Non-pigmented ciliary epithelial cell (primary cell): ENCODE measurements at places on chromosomes 13 and 19.

DNA sequence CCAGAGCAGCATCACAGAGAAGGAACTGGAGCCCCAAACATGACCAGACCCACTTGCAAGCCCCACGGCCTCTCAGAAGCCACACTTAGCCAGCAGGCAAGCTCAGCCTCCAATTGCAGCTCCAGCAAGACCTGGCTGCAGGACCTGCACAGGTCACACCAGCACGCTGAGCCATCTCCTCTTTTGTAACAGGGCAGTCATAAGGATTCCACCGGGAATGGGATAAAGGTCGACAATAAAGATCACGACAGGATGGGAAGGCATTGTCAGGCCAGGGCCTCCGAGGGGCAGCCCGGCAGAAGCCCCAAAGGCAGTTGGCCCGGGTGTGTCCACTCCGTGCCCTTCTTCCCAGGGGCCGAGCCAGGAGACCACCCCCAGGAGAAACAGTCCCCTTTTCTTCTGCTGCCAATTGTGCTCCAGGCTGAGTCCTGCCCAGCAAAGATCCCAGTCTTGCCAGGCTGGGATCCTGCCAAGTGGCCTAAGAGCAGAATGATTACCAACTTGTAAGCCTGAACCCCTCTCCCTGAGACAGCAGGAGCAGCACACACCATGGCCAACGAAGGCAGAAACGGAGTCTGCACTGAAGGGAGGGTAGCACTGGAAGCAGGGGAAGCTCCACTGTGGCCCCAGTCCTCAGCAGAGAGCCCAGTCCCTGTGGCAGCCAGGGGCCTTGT lies 12.5 kb downstream of the PEPD start:
- DNase-seq = no peak

DNA sequence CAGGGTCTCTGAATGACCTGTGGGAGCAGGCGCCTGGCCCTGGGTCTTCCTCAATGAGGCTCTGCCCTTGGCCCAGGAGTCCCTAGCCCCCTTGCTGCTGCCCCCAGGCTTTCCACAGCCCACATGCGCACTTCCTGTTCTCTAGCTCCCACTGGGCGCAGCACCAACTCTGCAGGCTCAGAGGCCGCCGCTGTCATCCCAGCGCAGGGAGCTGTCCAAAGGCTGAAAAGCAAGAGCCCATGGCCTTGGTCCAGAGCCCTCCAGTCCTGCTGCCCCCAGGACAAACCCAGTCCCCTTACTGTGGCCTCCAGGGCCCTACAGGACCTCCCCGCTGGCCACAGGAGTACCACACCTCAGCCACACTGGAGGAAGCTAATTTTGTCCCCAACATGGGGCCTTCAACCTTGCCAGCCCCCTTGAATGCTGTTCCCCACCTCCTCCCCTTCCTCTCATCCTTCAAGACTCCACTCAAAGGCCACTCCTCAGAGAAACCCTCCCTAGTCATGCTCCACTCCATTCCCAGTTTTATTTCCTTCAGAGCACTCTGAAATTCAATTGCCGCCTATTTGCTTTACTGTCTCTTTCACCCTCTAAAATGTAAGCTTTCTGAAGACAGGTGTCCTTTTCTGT lies 8.0 kb upstream of the POU2F2 start:
- DNase-seq = peak; percentile 23

DNA sequence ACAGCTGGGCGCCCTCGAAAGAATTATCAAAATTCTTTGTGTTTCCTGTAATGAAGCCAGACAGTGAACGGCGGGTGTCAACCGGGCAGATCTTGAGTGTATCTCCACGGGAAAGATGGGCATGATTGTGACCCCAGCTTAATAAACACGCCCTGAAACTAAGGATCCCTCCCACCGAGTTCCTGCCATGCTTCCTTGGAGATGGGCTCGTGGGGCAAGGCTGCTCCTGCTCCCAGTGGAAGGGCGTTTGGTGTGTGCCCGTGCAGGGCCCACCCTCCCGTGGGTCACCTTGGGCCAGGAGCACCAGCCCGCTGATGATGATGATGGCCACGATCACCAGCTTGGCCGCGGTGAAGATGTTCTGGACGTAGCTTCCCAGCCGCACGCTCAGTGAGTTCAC lies 7.4 kb downstream of the SLC7A9 start:
- no peak for DNase-seq

- no peak for DNase-seq
Observed at GRCh38 chr19:34224996-34225658, 29.2 kb upstream of the GARRE1 start.

DNA sequence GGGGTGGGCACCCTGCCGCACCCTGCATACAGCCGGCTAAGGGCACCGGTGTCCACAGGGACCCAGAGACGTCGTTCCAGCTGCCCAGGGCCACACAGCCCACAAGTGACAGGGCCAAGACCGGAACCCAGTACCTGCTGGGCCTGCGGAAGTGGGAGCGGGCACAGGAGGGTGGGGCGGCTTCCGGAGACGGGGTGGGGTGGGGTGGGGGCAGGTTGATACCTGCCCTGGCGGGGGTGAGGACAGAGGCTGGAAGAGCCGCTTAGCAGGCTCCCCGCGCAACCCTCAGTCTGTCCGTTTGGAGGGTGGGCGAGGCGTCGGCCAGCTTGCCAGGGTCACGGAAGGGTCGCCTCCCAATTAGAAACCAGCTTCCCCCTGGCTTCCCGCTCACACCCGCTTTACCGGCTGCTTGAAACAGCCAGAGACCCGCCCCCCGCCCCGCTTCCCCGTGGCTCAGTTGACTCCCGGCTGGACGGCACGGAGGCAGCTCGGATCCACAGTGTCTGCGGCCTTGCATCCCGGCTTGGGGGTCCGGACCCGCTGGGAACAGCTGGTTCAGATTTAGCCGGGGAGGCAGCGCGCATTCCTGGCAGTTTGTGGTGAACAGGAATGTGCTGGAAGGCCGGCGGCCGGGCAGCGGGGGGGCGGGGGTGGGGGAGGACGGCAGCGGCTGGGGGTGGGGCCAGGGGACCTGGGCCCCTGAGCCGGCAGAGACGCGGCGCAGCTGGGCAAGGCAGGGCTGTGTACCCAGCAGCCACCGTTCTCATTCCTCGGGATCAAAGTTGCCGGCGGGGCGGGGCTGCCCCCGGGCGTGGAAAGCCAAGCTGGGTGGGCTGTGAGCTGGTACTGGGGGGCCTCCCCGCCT lies 1.9 kb downstream of the CNN2 start:
- peak; percentile 70 for DNase-seq

GRCh38 chr19:52229524-52229923 lies 39.7 kb downstream of the PPP2R1A start:
- DNase-seq = no peak

GRCh38 chr19:35904311-35905068 lies 2.2 kb downstream of the HCST start:
- no peak for DNase-seq

DNA sequence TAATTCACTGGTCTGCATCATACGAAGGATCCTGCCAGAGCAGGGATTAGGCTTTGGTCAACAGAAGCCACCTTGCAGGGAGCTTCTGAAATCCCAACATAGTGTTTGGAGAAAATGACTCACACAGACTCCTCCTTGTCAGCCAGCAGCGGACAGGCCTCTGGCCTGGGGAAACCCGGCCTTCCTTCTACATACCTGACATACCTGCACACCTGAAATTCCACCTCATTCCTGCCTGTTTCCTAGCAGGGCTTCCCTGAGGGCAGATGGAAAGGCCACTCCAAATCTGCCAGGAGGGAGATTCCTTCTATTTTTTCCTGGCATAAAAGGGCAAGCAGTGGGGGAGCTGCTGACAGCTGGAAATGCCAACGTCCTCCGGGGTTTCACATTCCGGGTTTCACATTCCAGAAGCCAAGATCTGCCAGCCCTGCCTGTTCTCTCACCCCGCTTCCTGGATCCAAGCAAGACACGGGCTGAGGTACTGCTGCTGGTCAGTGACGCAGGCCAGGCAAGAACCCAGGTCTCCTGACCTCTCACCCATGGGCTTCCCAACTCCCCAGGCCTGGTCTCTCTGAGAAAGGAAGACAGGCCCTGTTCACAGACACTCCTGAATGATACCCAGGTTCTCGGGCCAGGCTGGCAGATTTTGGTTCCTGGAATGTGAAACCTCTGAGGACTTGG lies 18.2 kb upstream of the IGFL1 start:
- no peak for DNase-seq

- no peak for DNase-seq
Observed at GRCh38 chr19:3048190-3048533, 14.1 kb downstream of the TLE5 start.

DNA sequence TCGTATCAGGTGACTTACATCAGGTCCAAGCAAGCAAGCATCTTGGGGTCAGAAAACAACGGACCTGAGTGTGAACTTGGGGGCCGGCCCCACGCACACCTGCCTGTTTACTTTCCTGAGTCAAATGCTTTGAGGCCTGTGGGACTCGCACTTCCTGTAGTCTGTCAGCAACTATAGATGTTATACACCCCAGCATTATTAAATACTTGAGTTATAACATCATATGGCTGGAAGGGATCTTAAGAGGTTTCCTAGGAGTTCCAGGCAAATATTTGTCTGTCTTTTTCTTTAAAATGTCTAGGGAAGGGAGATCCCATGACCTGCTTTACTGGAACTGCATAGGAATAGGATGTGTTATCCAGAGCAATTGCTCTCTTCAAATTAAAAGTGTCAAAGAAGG lies 280.6 kb downstream of the SHISA2 start:
- DNase-seq = no peak

- DNase-seq = no peak
Observed at GRCh38 chr13:80509264-80509663, 168.3 kb upstream of the SPRY2 start.

DNA sequence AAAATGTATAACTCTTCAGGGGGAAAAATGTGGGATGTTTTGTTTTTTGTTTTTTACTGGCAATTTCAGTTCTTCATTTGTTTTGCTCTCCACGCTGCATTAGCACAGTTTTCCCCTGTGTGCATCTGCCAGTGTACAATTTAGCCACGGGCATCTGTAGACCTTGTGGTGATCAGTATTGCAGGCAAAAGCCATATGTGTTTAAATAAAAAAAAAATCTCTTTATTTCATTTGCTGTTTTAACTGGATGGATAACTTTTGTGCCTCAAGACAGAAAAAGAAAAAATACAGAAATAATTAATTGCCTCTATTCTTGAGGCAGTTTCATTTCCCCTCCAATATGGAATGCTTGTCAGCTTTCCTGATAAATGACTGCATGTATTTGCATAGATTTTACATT lies 7.9 kb upstream of the MAB21L1 start:
- no peak for DNase-seq

DNA sequence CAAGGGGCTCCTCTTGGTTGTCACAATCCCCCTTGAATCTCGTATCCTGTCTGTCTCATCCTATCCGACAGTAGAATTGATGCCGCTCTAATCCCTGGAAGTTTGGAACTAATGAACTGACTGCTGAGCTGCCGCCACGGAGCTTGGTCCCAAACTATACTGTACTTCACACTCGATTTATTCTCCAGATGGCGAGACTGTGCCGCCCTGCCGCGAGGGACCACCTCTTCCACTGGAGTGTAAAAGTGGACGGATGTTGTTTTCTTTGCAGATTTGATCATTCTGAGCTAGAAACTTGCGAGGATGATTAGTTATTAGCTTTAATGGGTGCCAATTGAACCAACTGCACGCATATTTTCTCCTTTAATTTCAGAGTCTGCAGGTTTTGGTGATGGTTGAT lies 117.2 kb downstream of the ZIC5 start:
- no peak for DNase-seq

- DNase-seq = no peak
Observed at GRCh38 chr13:28415994-28416421, 78.9 kb downstream of the FLT1 start.

- DNase-seq = no peak
Observed at GRCh38 chr19:14265290-14266036, 59.5 kb upstream of the ADGRL1 start.

DNA sequence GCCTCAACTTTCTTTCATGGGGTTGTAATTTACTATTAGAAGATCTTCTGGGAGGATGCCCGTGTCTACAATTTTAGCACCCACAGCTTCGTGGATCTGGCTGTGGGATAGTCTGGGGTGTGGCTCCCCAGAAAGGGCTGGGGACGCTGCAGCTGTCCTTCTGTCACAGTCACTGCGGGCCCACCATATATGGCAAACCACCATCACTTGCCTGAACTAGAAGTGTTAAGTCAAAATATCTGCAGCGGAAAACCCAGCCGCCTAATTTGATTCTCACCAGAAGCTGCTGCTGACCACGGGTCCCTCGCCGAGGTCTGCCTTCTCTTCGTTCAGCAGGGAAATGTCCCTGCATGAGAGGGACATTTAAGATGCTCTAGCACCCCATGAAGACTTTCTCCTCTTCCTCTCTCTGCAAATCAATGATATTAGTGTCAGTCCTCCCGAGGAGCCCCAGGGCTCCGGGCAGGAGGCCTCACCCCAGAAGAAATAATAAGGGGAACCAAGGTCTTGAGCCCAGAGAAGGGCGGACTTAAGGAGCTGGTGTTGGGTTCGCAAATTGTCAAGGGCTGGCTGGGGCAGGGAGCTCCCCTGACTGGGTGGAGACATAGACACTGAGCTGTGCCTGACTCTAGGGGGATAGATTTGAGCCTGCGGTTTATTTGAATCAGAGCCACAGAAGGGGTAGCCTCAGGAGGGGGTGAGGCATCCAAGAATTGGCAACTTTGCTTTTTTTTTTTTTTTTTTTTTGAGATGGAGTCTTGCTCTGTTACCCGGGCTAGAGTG lies 3.0 kb upstream of the MATK start:
- DNase-seq = no peak

DNA sequence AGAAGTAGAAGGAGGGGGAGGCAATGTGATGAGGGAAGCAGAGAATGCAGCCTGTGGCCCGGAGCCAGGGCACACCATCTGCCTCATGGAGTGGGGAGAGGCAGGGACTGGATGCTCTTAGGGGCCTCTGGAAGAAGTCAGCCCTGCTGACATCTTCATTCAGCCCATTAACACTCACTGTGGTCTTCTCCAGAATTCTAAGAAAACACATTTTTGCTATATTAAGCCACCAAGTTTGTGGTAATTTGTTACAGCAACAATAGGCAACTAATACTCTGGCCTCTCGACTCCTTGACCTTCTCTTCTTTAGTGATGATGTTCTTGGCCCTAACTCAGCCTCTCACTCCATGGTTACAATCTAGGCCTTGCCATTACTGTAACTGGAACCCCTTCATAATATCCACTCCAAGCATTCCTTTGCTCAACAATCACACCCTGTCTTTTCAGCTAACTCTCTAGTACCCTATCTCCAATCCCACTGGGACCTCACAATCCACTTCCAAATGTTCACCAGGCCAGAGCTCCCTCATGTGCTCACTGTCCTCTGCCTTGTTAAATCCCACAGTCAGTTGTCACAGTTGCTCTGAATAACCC lies 98.5 kb downstream of the MIPEP start:
- DNase-seq = peak; percentile 80

DNA sequence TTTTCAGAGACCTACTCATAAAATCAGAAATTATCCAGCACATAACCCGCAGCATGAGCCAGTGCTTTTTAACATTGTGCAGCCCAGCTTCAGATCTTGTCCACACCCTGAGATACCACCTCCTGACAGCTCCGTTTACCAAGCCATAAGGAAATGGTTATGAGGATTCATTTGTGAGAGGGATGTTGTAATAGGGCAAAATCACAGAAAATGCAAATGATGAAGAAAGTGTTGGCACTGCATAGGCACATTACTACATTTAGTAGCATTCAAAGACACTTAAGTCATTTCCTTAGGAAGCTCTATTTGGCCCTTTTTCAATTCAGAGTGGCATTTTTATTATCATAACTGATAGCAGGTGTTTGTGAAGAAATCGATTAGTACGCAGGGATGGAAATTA lies 277.5 kb downstream of the DNAJC15 start:
- no peak for DNase-seq
